ENCODE measurements at places on chromosomes 1 and 21.

DNA sequence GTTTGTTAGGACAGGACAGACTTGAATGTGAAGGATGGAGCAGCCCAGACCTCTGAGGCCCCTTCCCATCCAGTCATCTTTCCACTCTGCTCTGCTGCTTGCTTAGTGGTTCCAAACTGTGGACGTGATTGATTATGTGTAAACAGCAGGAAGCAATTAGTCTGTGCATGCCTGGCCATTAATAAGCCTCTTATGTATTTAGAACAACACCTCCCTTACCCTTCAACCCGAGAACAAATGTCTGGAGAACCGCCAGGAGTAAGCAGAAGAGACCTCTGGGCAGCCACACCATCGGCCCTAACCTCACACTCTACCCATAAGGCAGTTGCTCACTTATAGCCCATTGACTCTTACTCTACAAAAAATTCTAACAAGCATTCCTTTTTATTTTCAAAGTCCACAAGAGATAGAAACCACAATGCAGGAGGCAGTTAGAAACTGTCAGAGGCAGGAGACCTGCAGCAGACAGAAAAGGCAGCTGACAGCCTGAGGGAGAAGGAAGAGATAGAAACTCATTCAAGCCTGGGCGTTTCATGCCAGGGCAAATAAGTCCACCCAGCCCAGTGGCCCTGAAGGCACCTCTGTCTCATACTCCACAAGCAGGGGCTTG lies 5.8 kb upstream of the EPHA8 start:
- DNase-seq, result no peak

DNA sequence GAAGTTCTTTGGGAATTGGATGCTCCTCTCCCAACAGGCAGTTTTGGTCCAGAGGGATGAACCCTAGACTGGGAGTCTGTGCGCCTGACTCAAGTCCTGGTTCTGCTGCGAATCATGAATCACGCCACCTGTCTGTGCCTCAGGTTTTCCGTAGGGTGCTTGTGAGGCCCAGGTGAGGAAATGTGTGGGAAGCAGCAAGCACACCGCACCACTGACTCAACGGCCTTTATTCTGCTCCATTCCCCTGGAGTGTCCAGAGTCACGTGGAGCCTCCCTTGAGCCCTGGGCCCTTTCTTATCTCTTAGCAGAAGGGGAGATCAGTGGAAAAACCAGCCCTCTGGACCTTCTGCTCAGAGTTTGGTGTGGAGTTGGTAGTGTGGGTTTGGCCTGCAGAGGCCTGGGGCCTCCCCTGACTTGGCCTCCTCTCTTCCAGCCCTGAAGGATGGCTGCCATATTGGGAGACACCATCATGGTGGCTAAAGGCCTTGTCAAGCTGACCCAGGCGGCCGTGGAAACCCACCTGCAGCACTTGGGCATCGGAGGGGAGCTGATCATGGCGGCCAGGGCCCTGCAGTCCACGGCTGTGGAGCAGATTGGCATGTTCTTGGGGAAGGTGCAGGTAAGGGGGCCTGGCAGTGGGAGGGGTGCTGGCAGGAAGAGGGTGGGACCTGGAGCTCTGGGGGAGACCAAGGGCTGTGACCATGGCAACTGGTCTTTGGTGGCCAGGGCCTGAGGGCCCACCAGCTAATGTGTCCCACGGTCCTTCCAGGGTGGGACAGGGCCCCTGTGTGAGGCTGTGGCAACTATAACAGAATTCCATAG lies 21.1 kb downstream of the COQ8A start:
- no peak for DNase-seq

DNA sequence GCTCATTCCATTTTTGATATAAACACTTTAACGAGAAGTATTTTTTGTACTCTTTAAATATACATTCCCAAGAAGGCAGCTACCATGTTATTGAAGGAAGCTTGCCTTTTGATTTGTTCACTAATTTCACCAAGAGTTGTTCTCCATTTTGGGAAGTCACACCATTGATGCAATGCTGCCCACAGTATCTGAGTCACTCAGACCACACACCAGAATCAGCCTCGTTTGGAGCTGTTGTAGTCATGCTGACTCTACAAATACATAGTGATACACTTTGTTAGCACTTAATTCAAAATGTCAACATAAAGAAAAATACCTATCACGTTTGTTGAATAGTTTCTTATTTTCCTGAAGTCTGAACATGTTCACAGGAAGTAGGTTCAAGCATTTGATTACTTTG lies 78.7 kb downstream of the PAPPA2 start:
- no peak for DNase-seq

GRCh38 chr1:64043288-64043687 lies 160.1 kb upstream of the UBE2U start:
- no peak for DNase-seq

DNA sequence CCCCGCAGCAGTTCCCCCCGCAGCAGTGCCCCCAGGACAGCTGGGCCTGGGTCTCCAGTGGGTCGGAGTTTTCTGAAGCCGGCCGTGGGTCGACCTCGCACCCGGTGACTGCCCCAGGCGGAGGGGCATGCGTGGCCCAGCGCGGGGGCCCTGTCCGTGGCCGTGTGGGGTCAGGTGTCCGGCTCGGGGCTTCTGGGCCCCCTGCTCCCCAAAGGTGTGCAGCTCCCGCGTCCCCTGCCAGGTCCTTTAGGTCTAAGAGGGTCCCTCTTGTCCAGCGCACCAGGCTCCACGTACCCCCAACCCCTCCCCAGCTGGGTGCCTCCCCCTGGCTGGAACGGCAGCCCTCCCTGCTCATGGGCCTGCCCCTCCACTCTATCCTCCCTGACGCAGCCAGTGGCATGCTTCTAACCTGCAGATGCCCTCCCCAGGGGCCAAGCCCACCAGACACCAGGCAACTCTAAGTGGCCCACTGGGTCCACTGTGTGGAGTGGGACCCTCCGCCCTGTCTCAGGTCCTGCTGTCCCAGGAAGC lies 5.9 kb upstream of the HES4 start:
- no peak for DNase-seq

DNA sequence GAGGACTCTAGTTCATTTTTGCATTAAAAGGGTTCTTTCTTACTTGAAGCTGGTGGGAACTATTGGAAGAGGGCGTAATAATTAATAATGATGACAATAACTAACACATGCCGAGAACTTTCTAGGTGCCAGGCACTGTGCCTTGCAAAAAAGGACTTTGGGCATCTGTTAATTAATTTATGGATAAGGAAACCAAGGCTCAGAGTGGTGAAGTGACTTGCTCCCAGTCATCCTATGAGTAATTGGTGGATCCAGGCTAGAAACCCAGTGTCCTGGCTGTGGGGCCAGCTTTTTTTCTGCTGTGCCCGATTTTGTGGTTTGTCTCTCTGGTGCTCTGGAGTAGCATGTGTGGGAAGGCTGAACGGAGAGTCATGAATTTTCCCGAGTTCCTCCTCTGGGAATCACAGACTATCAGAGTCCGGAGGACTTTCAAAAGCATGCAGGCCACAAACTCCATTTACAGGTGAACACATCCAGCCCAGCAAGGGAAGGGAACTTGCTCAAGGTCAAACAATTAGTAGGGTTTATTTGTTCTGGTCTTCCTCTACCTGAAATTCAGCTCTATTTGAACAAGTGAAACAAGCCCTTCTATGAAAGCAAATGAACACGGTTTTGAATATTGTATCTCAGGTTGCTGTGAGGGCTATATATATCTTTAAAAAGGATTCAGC lies 23.4 kb downstream of the ROR1 start:
- DNase-seq, result no peak

GRCh38 chr21:43315244-43316137 lies 111.4 kb downstream of the SIK1 start:
- peak; percentile 31 for DNase-seq

DNA sequence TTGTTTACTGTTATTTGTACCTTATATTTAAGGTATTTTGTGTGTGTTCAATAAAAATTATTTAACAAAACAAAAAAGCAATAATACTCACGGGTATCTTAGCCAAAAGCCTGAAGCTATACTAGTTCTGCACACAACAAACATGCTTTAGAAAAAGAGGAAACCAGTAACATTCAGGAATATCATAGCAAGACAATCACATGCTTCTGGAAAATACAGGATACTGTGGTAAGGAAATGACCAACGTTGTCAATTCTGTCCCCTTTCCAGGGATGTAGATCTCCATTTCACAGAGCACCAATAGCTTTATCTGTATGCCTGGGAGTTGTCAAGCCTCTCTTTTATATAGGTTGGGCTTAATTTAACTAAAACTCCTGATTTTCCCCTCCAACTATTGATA lies 288.4 kb downstream of the SMYD3 start:
- no peak for DNase-seq

- DNase-seq, result no peak
Observed at GRCh38 chr1:27394925-27395324, 2.5 kb downstream of the GPR3 start.

- no peak for DNase-seq
Observed at GRCh38 chr1:55735106-55735505, 519.9 kb upstream of the USP24 start.

GRCh38 chr1:110069404-110070281 lies 829 bp downstream of the ALX3 start:
- no peak for DNase-seq

- peak; percentile 33 for DNase-seq
Observed at GRCh38 chr1:13732971-13733667, 33.1 kb downstream of the PRDM2 start.

DNA sequence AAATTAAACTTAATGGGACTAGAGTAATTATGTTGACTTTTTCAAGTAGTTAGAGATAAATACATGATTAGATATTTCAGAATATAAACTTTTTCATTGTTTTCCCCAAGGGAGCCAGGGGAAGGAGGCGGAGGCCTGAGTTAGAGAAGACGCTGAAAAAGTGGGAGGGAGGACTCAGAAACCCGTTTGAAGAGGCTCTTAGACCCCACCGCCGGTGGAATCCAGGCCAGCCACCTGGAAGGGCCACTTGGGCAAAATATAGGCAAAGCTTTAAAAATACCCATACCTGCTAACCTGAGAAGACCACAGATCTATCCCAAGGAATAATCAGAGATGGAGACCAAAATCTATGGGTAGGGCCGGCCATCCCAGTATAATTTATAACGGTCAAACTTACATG lies 242.6 kb downstream of the PTPRU start:
- no peak for DNase-seq

DNA sequence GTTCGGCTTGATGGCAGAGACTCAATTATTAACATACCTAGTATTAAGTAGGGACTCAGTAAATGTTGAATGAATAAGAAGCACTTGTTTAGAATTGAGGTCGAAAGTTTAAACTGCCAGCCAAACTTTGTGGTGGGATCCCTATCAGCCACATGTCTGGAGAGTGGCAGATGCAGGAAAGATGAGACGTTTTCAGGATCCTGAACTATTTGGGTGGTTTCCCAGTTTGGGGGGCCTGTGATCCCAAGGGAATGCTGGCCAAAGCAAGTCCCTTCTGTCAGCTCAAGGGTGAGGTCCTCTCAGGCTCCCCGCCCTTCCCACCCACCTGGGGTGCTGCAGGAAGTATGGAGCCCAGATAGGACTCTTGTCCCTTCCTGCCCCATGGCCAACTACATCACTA lies 38.6 kb downstream of the KCNC4 start:
- no peak for DNase-seq

GRCh38 chr1:233078396-233078795 lies 128.0 kb downstream of the NTPCR start:
- no peak for DNase-seq

DNA sequence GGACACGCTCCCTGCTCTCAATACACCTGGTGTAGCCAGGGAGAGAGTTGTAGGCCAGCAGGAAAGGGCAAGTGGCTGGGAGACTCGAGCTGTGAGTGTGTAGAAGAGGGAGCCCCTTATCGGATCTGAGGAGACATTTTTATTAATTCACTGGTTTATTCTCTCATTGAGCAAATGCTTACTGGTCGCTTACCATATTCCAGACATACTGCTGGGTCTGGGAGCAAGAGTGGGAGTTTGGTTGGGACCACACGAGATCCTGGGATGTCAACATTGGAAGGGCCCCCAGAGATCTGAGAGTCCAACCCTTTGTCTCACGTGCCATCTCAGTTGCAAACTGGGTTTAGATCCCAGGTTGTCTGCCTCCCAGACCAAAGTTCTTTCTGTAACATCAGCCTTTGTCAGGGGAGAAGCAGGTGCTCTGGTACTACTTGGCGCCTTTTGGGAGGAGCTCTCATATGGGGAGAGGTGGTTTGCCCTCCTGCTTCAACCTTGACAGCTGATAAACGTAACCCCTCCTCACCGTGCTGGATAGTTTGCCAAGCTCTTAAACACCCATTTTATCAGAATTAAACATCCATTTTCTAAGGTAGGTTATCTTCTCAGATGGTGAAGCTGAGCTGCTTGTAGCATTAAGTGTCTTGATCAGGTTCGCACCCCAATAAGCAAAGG lies 742 bp downstream of the TMEM222 start:
- DNase-seq, result no peak

- no peak for DNase-seq
Observed at GRCh38 chr21:35737449-35737848, 322.9 kb downstream of the SETD4 start.

GRCh38 chr1:206521694-206522402 lies 14.5 kb downstream of the RASSF5 start:
- no peak for DNase-seq

GRCh38 chr1:7912145-7912544 lies 28.5 kb downstream of the TNFRSF9 start:
- DNase-seq, result peak; percentile 24

GRCh38 chr21:39519835-39520234 lies 68.1 kb downstream of the SH3BGR start:
- DNase-seq, result no peak

DNA sequence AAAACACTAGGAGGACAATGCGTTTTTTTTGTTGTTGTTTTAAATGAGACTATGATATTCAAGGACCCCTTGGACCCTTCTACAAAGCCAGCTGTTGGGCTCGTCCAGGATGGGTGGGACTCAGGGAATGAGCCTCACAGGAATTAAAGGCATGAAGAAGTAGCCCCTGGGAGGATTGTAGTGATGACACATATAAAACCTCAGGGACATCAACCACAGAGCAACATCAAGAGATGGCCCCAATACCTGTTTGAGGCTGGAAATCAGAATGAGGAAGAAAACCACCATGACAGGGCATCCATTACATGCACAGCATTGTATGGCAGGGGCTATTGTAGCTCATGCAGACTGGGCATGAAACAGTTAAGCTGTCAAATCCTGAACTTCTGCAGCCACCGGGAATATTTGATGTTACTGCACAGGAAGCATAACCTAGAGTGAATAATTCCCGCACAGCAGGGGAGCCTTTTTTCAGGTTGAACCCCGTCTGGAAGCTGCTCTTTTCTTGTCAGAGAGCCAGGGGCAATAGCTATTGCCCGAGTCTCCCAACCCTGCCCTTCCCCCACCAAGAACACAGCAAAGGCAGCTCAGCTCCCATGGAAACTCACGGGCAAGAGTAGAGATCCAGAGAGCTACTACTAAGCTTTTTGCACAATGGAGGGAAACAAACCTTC lies 140.2 kb upstream of the FGGY start:
- no peak for DNase-seq

GRCh38 chr1:94394247-94394646 lies 23.9 kb upstream of the ABCD3 start:
- DNase-seq, result no peak

DNA sequence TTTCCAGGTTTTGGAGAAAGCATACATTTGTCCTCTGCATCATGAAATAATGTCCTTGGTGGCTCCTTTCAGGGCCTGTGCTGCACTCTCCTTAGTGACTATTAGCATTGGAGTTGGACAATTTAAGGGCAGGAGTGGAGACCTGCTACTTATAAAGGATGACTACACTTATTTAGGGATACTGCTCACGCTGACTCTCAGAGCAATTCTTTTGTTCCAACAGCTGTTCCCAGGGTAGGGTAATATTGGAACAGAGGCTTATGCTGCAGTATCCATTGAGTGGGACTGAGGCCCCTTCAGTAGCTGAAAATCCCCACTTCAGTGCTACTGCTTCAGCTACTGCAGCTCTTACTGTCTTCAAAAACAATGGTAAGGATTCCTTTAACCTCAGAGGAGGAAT lies 84.6 kb downstream of the GPR88 start:
- no peak for DNase-seq

Data from T-helper 1 cell (primary cell).